ENCODE measurements at places on chromosomes 5 and 9.

- no peak for DNase-seq
Measured at GRCh38 chr5:134099939-134100282, 14.6 kb upstream of the TCF7 start.

- DNase-seq: no peak
Measured at GRCh38 chr5:160116991-160117390, 2.3 kb downstream of the PWWP2A start.

- no peak for DNase-seq
Measured at GRCh38 chr9:114303571-114303970, 19.3 kb upstream of the ORM1 start.

DNA sequence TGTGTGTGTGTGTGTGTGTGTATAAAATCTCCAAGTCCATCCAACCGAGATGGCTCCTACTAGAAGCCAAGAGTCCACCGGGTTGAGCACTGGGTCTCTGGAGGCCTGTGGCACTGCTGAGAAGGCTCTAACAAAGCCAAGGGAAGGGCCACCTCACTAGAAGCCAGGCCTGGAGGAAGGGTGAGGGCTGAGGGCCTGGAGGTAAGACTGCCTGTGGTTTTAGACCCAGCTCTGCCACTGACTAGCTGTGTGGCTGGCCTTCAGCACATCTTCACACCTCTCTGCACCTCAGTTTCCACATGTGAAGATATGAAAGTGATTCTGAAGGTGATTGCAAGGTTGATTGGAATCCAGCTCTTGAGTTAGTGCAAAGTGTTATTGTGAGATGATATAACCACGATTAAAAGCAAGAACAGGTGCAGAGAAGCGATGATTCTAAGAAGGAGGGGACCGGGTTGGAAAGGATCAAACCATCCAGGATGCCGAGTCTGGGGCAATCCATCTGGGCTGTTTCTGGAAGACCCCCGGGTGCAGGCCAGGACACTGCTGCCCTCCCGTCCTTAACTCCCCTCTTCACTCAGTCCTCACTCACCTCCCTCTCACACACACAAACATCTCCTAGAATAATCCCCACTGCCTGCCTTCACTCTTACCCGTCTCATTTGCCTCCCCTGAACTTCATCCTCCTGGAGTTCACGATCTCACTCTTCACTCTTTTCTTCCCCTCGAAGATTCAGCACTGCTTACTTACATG lies 2.3 kb downstream of the IL4 start:
- DNase-seq: no peak

Data from psoas muscle (tissue), 8 donors.